ENCODE measurements at places on chromosomes 16 and 17. TPM values are rescaled to one million over a fixed set of nuclear protein-coding genes. Genes with fewer than 3 reads are reported as not detected.

GRCh38 chr16:30934827-30935557, 11.6 kb downstream of the FBXL19 start:
- no peaks in the 10 kb centered on the region for H3K4me1 ChIP-seq
- 0 out of 2 replicates have a peak, but pooled peaks cover 24% of the 10 kb centered on the region for H3K36me3 ChIP-seq

DNA sequence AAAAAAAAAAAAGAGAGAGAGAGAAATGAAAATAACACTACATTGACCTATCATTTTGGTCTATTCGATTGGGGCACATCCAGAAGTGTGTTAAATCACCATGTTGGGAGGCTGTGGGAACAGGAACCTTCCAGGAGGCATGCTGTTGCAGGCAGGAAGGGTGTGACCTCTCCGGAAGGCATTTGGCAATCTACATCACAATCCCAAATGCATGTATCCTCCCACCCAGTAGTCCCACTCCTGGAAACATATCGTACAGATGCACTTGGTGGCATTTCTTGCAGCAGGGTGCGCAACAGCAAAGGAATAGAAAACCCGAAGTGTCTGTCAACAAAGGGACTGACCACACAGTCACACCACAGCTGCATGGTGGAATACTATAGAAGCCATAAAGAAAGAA, 7.9 kb downstream of the PLLP start:
- no peak for DNase-seq
- peak overlapping the region; percentile 39 for H3K27ac ChIP-seq
- H3K27me3 ChIP-seq, result no peaks in the 10 kb centered on the region

The TP53TG3 gene
- total RNA-seq, result not detected

The TPSG1 gene
- not detected for total RNA-seq

The B3GNT9 gene
- total RNA-seq, result 4.2 TPM

DNA sequence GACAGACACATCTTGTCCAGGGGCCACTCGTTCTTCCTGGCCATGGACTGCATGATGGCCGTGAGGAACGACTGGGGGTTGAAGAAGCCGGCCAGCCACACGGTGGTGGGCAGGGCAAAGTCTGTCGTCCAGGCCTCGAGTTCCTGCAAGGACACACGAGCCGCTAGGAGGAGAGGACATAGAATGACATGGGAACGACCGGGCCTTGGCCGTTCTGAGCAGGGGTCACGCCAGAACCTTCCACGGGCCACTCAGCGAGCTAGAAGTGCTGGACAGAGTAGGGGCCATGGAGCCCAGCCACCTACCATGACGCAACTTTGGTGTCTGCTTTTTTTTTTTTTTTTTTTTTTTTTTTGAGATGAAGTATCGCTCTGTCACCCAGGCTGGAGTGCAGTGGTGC, 47.0 kb downstream of the PGS1 start:
- H3K36me3 ChIP-seq, result no peaks in the 10 kb centered on the region
- H3K27me3 ChIP-seq, result no peaks in the 10 kb centered on the region
- H3K4me1 ChIP-seq, result no peaks in the 10 kb centered on the region
- H3K27ac ChIP-seq, result no peak overlapping the region
- H3K4me3 ChIP-seq, result no peak overlapping the region

DNA sequence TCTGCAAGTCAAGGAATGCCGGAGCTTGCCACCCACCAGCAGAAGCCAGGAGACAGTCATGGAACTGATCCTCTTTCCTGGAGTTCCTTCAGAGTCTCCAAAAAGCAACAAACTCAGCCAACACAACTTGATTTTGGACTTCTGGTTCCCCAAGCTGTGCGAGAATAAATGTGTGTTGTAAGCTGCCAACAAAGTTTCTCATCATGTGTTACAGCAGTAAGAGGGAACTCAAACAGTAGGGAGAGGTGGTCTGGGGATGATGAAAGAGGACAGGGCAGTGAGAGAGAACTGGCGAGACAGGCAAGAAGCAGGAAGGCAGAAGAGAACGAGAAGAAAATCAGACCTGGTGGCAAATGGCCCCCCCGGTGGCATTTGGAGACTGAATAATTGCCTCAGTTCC, 204.9 kb downstream of the MAF start:
- H3K4me3 ChIP-seq, result no peak overlapping the region
- no peaks in the 10 kb centered on the region for H3K4me1 ChIP-seq
- peaks cover 59% of the 10 kb centered on the region for H3K27me3 ChIP-seq
- no peaks in the 10 kb centered on the region for H3K36me3 ChIP-seq
- no peak for DNase-seq

DNA sequence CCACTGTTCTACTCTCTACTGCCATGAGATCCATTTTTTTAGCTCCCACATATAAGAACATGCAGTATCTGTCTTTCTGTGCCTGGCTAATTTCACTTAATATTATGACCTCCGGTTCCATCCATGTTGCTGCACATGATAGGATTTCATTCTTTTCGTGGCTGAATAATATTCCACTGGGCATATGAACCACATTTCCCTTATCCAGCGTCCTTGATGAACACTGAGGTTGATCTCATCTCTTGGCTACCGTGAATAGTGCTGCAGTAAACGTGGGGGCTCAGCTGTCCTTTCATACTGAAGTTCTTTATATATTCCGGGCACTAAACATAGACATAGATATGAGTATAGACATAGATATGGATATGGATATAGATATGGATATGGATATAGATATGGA, 109.3 kb upstream of the TNRC6C start:
- H3K4me3 ChIP-seq, result no peak overlapping the region
- no peak for DNase-seq
- H3K36me3 ChIP-seq, result no peaks in the 10 kb centered on the region

DNA sequence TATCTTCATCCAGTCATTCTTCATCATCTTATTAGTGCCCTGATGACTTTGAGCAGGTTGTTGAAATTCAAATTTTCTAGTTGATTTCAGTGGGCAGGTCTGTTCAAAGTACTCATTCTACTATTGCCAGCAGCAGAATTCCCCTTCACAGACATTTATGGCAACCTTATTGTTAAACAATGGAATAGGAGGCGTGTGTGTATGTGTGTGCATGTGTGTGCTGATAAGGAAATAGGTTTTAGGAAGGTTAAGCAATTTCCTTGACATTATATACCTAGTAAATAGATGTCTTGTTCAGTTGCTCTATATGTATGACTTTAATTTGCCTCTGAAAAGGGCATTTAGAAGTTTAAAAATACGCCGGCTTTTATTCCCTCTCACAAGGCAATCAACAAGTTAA, 601.4 kb upstream of the CA10 start:
- H3K27ac ChIP-seq, result no peak overlapping the region
- no peaks in the 10 kb centered on the region for H3K36me3 ChIP-seq
- no peaks in the 10 kb centered on the region for H3K4me1 ChIP-seq
- no peak overlapping the region for H3K4me3 ChIP-seq
- DNase-seq, result no peak

DNA sequence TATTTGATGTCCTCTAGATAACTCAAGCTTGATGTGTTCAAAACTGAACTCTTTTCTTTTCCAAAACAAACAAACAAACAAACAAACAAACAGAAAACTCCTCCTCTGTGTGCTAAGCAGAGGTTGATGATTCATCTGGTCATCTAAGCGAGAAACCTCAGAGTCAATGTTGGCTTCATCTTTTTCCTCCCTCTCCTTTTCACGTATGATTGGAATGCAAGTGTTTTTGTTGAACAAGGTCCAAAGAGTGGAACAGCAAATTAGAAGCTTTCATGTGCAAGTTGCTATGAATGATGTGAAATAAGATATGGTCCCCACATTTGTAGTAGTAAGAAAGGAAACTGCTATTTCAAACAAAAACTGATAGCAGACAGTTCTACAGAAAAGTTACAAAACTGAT, 52.5 kb downstream of the TBX4 start:
- peaks cover 5% of the 10 kb centered on the region for H3K4me1 ChIP-seq
- H3K27me3 ChIP-seq, result no peaks in the 10 kb centered on the region
- no peaks in the 10 kb centered on the region for H3K36me3 ChIP-seq

- peak; percentile 80 for DNase-seq
- H3K36me3 ChIP-seq, result no peaks in the 10 kb centered on the region
- H3K4me3 ChIP-seq, result no peak overlapping the region
- peaks cover 54% of the 10 kb centered on the region for H3K4me1 ChIP-seq
- H3K27me3 ChIP-seq, result no peaks in the 10 kb centered on the region
These were observed 15.3 kb upstream of the SEC14L1 start for GRCh38 chr17:77125432-77125901.

The PRSS27 gene
- 14.8 TPM for total RNA-seq

The CES1 gene
- total RNA-seq, result 141 TPM

GRCh38 chr16:28877655-28878000, 660 bp upstream of the ATP2A1 start:
- H3K36me3 ChIP-seq, result no peaks in the 10 kb centered on the region
- no peaks in the 10 kb centered on the region for H3K27me3 ChIP-seq
- no peak overlapping the region for H3K27ac ChIP-seq
- no peak overlapping the region for H3K4me3 ChIP-seq
- peaks cover 6% of the 10 kb centered on the region for H3K4me1 ChIP-seq

The STH gene
- total RNA-seq, result not detected

GRCh38 chr17:17073030-17073564, 30.8 kb downstream of the MPRIP start:
- H3K27me3 ChIP-seq, result no peaks in the 10 kb centered on the region
- H3K4me3 ChIP-seq, result no peak overlapping the region
- peaks cover 97% of the 10 kb centered on the region for H3K4me1 ChIP-seq
- H3K36me3 ChIP-seq, result peaks cover 70% of the 10 kb centered on the region
- DNase-seq, result no peak

The SLC25A39 gene
- 164 TPM for total RNA-seq

The GPR139 gene
- total RNA-seq, result not detected

The MYCBPAP gene
- 11.6 TPM for total RNA-seq

The HCRT gene
- not detected for total RNA-seq

- peak; percentile 65 for DNase-seq
- peak overlapping the region; percentile 91 for H3K4me3 ChIP-seq
- no peaks in the 10 kb centered on the region for H3K27me3 ChIP-seq
These were observed 613 bp downstream of the ECI1 start for GRCh38 chr16:2250652-2251295.

The KLHL10 gene
- not detected for total RNA-seq
